Psoas muscle (tissue), 8 donors: ENCODE measurements at places on chromosomes 12 and 14.
A peak's percentile ranks its signal among the peaks of the same experiment; 100 is the strongest.

- H3K36me3 ChIP-seq = no peaks in the 10 kb centered on the region
- no peaks in the 10 kb centered on the region for H3K4me1 ChIP-seq
- DNase-seq = no peak
- no peak overlapping the region for H3K27ac ChIP-seq
- no peak overlapping the region for H3K4me3 ChIP-seq
These were observed 205.2 kb downstream of the CACNA1C start for GRCh38 chr12:2258025-2258424.

DNA sequence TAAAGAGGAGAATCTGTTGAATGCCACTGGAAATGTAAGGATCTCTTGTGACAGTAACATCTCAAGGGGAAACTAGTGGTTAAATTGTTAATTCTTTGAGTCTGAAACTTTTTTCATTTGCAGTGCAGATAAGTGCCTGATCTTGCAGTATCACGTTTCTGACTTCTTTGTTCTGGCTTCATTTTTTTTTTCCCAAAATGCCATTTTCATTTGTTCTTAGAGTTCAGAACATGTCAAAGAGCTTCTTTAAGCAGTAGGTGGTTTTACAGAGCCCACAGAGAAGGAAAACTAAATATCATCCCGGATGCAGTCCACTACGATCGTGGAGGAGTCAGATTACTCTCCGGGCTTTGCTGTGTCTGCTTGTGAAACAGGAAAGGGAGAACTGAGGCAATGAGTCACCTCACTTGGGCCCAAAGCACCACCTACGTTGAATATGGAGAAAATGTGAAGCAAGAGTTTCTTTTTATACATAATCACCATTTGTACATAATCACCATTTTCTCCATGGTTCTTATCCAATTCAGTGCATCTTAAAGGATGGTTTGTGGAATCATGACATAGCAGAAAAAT is 43.9 kb downstream of the HMGA2 start:
- H3K4me3 ChIP-seq = no peak overlapping the region
- peak; percentile 25 for DNase-seq
- no peaks in the 10 kb centered on the region for H3K36me3 ChIP-seq
- no peaks in the 10 kb centered on the region for H3K4me1 ChIP-seq

- H3K36me3 ChIP-seq = no peaks in the 10 kb centered on the region
- H3K4me3 ChIP-seq = no peak overlapping the region
- DNase-seq = no peak
- peaks cover 20% of the 10 kb centered on the region for H3K4me1 ChIP-seq
- no peaks in the 10 kb centered on the region for H3K27me3 ChIP-seq
- no peak overlapping the region for H3K27ac ChIP-seq
These were observed 21.5 kb downstream of the EP400 start for GRCh38 chr12:131971226-131971625.

DNA sequence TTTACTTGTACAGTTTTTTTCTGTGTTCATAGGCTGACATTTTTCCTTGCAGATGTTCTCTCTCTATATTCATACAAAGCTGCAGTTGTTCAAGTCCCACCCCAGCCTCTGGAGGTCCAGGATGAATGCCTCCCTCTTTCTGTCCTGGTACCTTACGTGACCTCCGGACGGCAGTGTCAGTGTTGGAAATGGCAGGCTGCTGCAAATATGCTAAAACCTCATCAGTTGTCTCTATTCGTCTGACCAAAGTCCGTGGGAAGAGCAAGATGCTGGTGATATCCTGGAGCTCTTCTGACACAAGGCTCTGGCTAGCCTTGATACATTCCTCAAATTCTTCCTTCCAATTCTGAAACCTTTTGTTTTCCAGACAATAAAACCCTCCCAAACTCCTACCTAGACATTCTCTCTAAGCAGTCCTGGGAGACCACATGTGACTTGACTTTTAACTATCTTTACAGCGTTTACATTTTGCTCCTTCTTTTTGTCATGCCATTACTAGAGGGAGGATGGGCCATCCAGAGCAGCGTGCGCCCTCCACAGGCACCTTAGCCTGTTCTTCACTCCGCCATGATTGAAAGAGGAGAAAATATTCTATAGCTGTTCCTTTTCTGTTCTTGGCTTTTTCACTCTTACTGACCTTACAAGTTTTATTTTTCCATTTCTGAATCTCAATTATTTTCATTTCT is 143.6 kb downstream of the RGS6 start:
- no peak for DNase-seq
- no peaks in the 10 kb centered on the region for H3K4me1 ChIP-seq

DNA sequence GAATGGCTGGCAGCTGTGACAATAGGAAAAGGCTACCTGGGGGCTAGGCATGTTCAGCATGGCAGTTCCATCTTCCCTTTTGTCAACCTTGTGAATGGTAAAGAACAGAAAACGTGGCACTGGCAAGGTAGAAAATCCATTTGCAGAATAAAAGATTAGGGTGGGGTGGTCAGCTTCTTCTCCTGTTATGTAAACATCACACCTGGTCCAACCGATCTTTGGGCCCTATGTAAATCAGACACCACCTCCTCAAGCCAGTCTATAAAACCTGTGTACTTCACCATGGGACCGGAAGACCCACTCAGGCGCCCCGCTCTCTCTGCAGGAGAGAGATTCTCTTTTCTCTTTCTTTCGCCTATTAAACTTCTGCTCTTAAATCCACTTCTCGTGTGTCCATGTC is 19.6 kb upstream of the TMEM30B start:
- no peak overlapping the region for H3K4me3 ChIP-seq
- H3K27me3 ChIP-seq = no peaks in the 10 kb centered on the region
- no peaks in the 10 kb centered on the region for H3K36me3 ChIP-seq
- H3K4me1 ChIP-seq = peaks cover 15% of the 10 kb centered on the region

GRCh38 chr14:104332634-104333270 is 194.4 kb downstream of the KIF26A start:
- peak; percentile 34 for DNase-seq
- H3K36me3 ChIP-seq = no peaks in the 10 kb centered on the region
- H3K4me3 ChIP-seq = no peak overlapping the region
- H3K27ac ChIP-seq = no peak overlapping the region
- no peaks in the 10 kb centered on the region for H3K4me1 ChIP-seq
- H3K27me3 ChIP-seq = peaks cover 43% of the 10 kb centered on the region

- H3K27ac ChIP-seq = no peak overlapping the region
- H3K4me3 ChIP-seq = no peak overlapping the region
- no peaks in the 10 kb centered on the region for H3K36me3 ChIP-seq
- no peak for DNase-seq
These were observed 17.6 kb downstream of the CCDC88C start for GRCh38 chr14:91399868-91400640.

DNA sequence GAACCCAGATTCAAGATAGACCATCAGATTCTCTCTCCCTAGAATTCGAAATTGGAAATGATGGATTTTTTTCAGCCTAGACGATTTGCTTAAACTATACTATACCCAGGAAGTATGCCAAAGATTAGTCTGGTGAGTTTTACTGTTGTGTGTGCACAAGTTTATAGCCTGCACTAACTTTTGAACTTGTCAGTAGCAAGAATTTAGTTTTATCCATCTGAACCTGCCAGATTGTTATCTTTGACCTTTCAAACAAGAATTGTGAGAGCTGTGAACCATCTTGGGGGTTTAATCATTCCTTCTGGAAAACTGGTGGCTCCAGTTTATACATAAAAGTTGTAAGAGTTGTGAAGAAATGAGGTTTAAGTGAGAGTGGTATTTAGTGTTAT is 243.5 kb upstream of the DAAM1 start:
- no peaks in the 10 kb centered on the region for H3K4me1 ChIP-seq
- H3K27me3 ChIP-seq = peaks cover 5% of the 10 kb centered on the region
- no peaks in the 10 kb centered on the region for H3K36me3 ChIP-seq
- H3K27ac ChIP-seq = no peak overlapping the region
- H3K4me3 ChIP-seq = no peak overlapping the region
- no peak for DNase-seq

- H3K4me1 ChIP-seq = no peaks in the 10 kb centered on the region
- no peaks in the 10 kb centered on the region for H3K27me3 ChIP-seq
- DNase-seq = peak; percentile 27
These were observed 368.0 kb downstream of the TMEM121 start for GRCh38 chr14:105894125-105894977.

- peaks cover 17% of the 10 kb centered on the region for H3K4me1 ChIP-seq
- no peaks in the 10 kb centered on the region for H3K27me3 ChIP-seq
- peak overlapping the region; percentile 82 for H3K27ac ChIP-seq
- H3K36me3 ChIP-seq = peaks cover 10% of the 10 kb centered on the region
These were observed 21.5 kb downstream of the YLPM1 start for GRCh38 chr14:74784634-74785033.

DNA sequence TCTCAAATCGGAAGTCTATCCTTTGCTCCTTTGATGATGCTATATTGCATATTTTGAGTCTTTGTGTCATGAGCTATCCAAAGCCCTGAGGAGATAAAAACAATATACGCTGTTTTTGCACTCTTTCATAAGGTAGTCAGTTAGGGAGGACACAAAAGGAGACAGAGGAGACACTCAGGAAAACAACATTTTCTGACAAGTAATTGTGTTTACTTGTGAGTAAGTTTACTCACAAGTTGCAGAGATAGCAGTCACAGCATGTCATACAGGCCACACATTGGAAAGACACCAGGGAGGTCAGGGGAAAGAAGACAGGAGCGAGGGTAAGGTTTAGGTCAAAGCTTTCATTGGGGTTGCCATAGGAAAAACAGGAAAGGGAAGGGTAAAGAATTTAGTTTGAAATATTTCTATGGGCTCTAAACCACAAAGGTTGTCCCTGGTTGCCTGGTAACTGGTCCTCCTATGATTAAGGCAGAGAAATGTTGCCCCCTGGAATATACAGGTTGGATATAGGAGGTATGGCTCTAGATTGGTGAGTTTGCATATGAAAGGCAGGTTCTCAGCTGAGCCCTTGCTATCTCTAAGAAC is 7.4 kb upstream of the GABARAPL1 start:
- H3K36me3 ChIP-seq = no peaks in the 10 kb centered on the region
- H3K4me3 ChIP-seq = no peak overlapping the region
- no peaks in the 10 kb centered on the region for H3K4me1 ChIP-seq
- H3K27ac ChIP-seq = no peak overlapping the region

GRCh38 chr14:55131370-55132137 is 2.5 kb downstream of the LGALS3 start:
- H3K36me3 ChIP-seq = no peaks in the 10 kb centered on the region
- peak overlapping the region; percentile 79 for H3K4me3 ChIP-seq
- peaks cover 1% of the 10 kb centered on the region for H3K27me3 ChIP-seq
- H3K4me1 ChIP-seq = no peaks in the 10 kb centered on the region
- no peak for DNase-seq

DNA sequence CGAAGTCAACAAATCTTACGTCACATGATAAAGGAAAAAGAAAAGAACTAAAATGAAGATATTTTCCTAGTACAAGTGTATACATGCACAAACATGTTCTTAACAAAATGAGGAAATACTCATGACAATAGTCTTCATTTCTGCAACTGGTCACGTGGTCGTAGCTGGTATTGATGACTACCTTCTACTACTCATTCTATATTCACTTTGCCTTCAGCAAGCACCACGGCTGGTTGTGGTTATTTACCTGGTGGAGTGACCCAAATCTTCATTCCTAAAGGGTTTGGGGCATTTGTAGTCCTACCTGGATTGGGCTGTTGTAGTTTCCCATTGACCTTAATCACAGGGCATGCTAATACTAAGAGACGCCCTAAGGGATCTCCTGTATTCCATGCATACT is 51.2 kb downstream of the FIGNL2 start:
- no peaks in the 10 kb centered on the region for H3K4me1 ChIP-seq
- H3K27me3 ChIP-seq = no peaks in the 10 kb centered on the region
- no peak overlapping the region for H3K4me3 ChIP-seq
- no peaks in the 10 kb centered on the region for H3K36me3 ChIP-seq
- DNase-seq = no peak
- no peak overlapping the region for H3K27ac ChIP-seq
